Inflammatory macrophage treated with lipopolysaccharide for 4 hours (primary cell): ENCODE measurements at places on chromosomes 6 and 20.

GRCh38 chr6:146546443-146547043, 2.9 kb downstream of the RAB32 start:
- DNase-seq, result peak; percentile 73

- DNase-seq, result peak; percentile 56
Measured at GRCh38 chr20:63495741-63496595, 2.9 kb downstream of the EEF1A2 start.

- DNase-seq, result no peak
Measured at GRCh38 chr6:141464490-141464889, 668.2 kb upstream of the GJE1 start.

DNA sequence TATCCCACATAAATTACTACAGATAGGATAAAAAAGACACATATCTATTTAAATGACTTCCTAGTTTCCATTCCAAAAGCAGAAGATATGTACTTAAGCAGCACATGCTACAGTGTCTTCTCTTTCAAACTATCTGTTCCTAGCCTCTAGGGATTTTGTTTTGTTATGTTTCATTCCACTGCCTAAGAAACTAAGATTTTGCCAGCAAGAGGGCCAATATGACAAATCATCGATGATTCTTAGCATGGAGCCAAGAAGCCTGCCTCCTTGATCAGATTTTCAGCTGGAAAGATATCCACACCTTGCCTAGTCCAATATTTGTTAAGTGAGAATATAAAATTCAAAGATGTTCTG, 7.0 kb downstream of the SNX5 start:
- peak; percentile 18 for DNase-seq

- no peak for DNase-seq
Measured at GRCh38 chr6:88008411-88008810, 39.2 kb upstream of the SPACA1 start.

DNA sequence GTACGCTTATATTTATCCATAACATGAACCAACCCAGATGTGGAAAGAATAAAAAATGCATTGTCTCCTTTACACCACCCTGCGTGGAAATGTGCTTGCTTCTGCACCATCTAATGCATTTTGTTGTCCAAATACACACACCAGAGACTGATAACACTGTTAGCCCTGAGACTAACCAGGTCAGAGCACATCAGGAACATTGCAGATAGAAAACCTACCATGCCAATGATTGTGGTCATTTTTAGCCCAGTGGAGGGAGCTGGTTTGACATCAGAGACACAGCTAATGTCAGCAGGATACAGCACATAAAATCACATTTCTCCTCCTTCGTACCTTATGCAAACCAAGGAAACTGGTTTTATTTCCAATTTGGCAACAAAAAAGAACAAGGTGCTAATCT, 528.7 kb downstream of the DOK5 start:
- DNase-seq, result no peak

DNA sequence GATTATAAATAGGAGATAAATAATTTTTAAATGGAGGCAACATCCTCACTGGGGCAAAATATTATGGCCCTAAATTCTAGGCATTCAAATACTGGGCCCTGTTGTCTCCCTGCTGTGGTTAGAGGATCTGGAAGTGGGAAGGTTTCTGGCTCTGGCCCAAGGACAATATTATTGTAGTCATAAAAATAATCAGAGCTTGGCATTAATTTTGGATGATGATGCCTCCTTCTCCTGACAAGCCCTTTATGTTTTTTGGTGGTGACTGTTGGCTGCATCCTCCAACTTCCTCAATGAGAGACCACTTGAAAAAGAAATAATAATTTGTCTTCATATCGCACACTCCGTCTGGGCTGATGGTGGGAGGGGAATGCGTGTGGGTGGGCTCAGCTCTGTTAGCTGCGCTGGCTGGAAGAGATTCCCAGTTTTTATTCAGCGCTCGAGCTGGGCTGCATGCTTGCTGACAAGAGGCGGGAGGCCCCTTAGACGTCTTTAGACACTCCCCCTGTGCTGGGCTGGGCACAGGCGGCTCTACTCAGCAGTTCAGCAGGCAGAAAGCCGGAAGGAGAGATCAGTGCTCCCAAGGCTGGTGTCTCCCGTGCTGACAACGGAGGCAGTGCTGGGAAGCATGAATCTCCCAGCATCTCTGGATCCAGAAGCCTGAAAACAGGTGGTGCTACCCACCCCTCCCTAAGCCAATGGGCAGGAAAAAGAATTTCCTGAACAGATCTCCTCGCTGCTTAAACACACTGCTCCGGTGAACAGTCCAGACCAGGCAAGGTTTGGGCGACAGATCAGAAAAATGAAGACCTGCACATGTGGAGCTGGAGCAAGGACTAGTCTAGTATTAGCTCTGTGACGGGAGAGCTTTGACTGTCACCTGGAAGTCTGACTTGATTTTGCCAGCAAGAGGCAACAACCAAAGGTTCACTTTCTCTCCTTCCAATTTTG, 97.7 kb downstream of the SYCP2 start:
- DNase-seq, result no peak
